ENCODE measurements at places on chromosomes 11 and 22. TPM values are rescaled to one million over a fixed set of nuclear protein-coding genes. Genes with fewer than 3 reads are reported as not detected.

Gene SDHD
- 168 TPM for total RNA-seq

Gene OR5A1
- total RNA-seq = not detected

Gene BIRC3
- total RNA-seq = 2.1 TPM

Gene CCDC81
- total RNA-seq = 0.38 TPM

Gene KDM2A
- total RNA-seq = 39.0 TPM

Gene SART1
- 14.6 TPM for total RNA-seq

Gene KREMEN1
- total RNA-seq = 4.9 TPM

Gene TRIM5
- total RNA-seq = 19.4 TPM

Gene LMNTD2
- total RNA-seq = 13.4 TPM

Gene IRF7
- total RNA-seq = 38.5 TPM

Gene RPS25
- total RNA-seq = 307 TPM

Gene AHNAK
- 115 TPM for total RNA-seq

Gene GRK3
- 1.3 TPM for total RNA-seq

Gene YAP1
- 18.2 TPM for total RNA-seq

Gene APOA5
- 757 TPM for total RNA-seq

Gene RFPL3
- total RNA-seq = not detected

Gene NRIP3
- total RNA-seq = 0.05 TPM

Gene APOL4
- 0.60 TPM for total RNA-seq

Gene CD3E
- total RNA-seq = 1.5 TPM

Gene BLID
- 0.63 TPM for total RNA-seq

Gene SCGB2A2
- total RNA-seq = not detected

Gene NXPE2
- not detected for total RNA-seq

Gene MRGPRG
- total RNA-seq = not detected

Gene KRTAP5-2
- not detected for total RNA-seq

Data from left lobe of liver (tissue), 2 donors.